Anterior cingulate cortex (tissue), 58 donors: ENCODE measurements at places on chromosomes 16 and 17.

- no peak for DNase-seq
Measured at GRCh38 chr17:9669551-9670008, 24.3 kb downstream of the USP43 start.

DNA sequence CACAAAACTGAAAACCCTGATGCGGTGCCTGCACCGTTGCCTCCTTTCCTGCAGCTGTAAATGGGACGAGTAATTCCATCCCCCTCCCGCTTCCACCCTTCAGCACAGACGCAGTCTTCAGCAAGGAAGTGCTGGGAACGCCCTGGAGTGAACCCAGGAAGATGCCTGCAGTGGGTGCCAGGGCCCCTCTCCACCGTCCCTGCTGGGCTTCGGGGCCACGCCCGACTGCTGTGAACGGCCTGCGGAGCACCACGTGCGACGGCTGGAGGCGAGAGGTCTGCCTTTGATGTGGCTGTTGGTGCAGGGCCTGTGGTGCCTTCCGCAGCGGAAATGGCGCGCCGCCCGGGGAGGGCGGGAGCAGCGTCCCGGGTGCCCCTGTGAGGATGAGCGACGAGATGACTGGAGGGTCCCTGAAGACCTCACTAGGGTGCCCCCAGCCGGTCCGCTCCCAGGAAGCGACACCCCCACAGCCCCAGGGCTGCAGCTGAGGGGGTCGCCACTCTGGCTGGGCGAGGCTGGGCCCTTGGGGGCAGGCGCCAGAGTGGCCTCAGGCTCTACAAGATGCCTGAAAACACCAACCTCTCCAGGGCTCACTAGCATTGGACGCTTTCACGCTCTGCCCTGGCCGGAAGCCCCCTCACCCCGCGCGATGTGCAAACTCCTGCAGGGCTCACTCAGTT, 749 bp upstream of the MC1R start:
- DNase-seq, result no peak

GRCh38 chr17:35345445-35345925, 27.9 kb downstream of the SLFN11 start:
- no peak for DNase-seq

- DNase-seq, result no peak
Measured at GRCh38 chr16:17177959-17178905, 292.5 kb downstream of the XYLT1 start.

GRCh38 chr16:88453217-88453531, at the start of gene ZFPM1:
Gene ZFPM1 (plus strand): TSS chr16:88453280. CDS start chr16:88453639, 359 bp downstream.
- no peak for DNase-seq

- no peak for DNase-seq
Measured at GRCh38 chr17:64004903-64005733, 7.0 kb downstream of the PRR29 start.

DNA sequence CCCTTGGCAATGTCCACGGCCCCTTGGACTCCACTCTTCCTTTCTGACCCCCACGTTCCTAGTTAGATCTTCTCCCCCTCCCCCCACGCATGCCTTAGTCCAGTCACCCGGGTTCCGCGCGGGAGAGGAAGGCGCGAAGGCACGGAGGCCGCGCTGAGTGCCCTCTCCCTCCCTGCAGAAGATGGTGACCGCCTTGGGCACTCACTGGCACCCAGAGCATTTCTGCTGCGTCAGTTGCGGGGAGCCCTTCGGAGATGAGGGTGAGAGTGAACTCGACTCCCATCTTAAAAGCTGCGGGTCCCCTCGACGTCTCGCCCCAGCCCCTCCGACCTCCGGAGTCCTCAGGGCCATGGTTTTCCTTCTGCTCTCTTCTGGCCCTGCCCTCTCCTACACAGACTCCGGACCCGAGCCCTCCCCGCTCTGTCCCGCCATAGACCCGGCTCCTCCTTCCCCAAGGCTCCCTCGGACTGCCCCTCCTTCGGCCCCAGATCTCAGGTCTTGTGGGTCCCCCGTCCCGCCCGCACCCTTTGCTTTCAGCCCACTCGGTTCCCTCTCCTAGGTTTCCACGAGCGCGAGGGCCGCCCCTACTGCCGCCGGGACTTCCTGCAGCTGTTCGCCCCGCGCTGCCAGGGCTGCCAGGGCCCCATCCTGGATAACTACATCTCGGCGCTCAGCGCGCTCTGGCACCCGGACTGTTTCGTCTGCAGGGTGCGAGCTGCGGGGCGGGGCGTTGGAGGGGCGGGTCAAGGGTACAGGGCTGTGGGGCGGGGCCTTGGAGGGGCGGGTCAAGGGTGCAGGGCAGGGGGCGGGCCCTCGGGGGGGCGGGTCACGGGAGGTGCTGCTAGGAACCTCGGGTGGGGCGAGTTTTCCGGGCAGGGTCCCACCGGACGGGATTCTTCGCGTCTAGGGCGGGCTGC, 4.6 kb downstream of the TGFB1I1 start:
- peak; percentile 42 for DNase-seq

- DNase-seq, result no peak
Measured at GRCh38 chr17:14161419-14161818, 75.2 kb downstream of the CDRT15 start.

DNA sequence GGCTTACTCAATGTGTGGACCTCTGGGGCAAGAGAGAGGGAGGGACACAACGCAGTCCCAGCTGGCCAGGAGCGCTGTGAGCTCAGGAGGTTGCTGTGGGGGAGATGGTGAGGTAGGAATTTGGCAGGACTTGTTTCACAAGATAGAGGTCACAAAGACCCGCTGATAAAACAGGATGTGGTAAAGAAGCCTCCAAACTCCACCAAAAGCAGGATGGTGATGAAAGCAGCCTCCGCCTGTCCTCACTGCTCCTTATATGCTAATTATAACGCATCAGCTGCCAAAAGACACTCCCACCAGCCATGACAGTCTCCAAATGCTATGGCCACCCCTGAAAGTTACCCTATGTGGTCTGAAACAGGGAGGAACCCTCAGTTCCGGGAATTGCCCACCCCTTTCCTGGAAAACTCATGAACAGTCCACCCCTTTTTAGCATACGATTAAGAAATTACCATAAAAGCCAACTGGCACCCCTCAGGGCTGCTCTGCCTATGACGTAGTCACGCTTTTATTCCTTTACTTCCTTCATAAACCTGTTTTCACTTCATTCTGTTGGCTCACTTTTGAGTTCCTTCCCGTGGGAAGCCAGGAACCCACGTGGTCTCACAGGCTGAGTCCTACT, 5.3 kb upstream of the EIF4A3 start:
- no peak for DNase-seq

- DNase-seq, result no peak
Measured at GRCh38 chr17:79473111-79473875, 137.6 kb downstream of the RBFOX3 start.

- DNase-seq, result no peak
Measured at GRCh38 chr16:23920899-23921298, 85.1 kb downstream of the PRKCB start.

- DNase-seq, result no peak
Measured at GRCh38 chr17:7380855-7381683, at the start of gene TNK1. Gene TNK1 (plus strand): TSS chr17:7381089. CDS start chr17:7382927, 1,838 bp downstream.

GRCh38 chr17:4948931-4949320, 596 bp upstream of the PFN1 start:
- peak; percentile 83 for DNase-seq

DNA sequence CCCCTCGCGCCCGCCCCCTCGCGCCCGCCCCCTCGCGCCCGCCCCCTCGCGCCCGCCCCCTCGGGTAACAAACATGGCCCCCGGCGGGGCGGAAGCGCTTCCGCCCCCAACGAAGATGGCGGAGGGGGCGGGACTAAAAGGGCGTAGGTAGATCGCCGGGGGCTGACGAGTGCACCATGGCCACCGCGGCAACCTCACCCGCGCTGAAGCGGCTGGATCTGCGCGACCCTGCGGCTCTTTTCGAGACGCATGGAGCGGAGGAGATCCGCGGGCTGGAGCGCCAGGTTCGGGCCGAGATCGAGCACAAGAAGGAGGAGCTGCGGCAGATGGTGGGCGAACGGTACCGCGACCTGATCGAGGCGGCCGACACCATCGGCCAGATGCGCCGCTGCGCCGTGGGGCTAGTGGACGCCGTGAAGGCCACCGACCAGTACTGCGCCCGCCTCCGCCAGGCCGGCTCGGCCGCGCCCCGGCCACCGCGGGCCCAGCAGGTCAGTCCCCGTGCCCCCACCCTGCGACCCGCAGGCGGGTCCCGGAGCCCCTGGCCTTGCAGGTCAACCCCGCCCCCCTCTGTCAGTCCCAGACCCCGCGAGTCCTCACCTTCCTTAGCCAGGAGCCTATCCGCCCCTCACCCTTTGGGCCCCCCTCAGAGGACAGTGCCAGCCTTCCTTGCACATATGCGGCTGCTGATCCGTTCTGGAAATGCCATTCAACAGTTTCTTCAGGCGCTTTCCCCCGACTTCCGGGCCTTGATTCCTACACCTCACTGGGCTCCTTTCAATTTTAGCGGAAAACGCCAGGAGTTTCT, at the start of gene COG1:
TSS of gene COG1 (plus strand) at position 162 of the 808 bp plus-strand sequence. CDS start at position 177, 15 bp downstream.
- DNase-seq, result peak; percentile 80

DNA sequence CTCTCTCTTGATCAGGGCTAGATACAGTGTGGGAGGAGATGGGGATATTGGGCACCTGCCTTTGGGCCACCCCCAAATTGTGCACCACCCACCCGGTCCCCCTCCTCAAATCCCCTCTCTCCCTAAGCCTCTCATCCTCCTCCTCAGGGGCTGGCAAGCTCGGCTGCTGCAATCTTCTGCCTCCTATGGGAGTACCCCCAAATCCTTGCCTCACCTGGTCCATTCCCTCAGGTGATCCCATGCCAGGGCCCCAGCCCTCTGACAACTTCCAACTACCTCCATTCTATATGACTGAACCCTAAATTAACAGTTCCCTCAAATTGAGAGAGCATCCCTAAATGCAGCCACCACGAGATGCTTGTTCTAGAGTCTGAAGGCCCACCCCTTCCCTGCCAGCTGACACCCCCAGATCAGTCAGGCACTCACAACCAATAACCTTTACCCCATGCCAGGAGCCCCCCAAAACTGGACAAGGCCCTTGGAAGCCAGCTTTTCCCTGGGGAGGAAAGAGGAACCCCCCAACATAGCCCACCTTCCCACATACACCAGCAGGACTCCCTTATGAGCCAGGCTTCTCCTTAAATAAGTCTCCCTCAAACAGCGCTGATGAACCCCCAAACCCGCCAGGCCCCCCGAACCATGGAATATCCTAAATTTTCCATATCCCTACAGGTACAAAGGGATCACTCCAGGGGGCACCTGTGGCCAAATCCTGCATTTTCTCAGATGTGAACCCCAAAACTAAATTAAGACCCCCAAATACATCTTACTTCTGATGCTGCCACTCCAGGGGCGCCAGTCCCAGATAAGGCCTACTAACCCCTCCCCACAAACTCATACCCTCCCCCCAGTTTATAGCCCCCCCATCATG, 3.2 kb downstream of the DLG4 start:
- DNase-seq, result no peak

DNA sequence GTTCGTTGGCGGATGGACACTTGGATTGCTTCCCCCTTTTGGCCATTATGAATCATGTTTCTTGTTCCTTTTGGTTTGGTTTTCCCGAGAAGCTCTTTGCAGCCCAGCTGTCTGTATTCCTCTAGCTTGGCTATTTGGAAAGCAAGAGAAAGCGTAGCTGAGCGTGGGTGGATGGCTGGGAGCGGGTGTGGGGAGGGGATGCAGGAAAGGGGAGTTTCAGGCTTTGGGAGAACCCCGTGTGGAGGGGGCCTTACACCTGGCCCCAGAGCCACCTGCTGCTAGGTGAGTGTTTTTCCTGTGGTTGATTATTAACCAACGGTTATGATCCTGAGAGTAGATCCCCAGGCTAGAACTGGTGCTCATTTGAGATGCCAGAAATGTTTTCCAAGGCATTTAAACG, 103.7 kb downstream of the RAP1GAP2 start:
- peak; percentile 17 for DNase-seq

GRCh38 chr16:81696166-81696960, 82.7 kb upstream of the PLCG2 start:
- no peak for DNase-seq

DNA sequence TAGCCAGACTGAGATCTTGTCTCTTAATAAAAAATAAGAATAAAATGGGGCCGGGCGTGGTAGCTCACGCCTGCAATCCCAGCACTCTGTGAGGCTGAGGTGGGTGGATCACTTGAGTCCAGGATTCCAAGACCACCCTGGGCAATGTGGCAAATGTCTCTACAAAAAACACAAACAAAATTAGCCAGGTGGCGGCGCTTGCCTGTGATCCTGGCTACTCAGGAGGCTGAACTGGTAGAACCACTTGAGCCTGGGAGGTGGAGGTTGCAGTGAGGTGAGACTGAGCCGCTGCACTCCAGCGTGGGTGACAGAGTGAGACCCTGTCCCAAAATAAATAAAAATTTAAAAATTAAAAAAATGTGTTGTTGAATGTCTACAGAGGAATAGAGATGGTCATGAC, 2.9 kb upstream of the DEF8 start:
- no peak for DNase-seq

- DNase-seq, result no peak
Measured at GRCh38 chr17:17395885-17396284, 80.9 kb upstream of the MED9 start.

DNA sequence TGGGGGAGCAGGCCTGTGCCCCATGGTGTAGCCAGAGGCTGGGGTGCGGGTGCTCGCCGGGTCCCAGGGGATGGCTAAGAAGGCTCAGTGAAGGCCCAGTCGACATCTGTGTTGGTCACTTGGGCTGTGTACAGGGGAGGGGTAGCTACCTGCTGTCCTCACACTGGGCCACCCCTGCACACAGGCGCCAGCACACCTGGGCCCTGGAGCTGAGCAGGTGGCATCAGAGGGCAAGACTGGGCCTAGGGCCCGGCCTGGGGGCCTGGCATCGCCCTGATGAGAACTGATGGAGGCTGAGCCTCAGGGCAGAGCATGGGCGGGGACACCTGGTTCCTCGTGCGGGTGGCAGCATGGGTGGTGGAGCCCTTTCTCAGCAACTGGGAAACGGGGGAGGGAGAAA, 870 bp upstream of the CTRB2 start:
- DNase-seq, result no peak

- DNase-seq, result no peak
Measured at GRCh38 chr17:18987862-18988545, 16.6 kb downstream of the FAM83G start.

DNA sequence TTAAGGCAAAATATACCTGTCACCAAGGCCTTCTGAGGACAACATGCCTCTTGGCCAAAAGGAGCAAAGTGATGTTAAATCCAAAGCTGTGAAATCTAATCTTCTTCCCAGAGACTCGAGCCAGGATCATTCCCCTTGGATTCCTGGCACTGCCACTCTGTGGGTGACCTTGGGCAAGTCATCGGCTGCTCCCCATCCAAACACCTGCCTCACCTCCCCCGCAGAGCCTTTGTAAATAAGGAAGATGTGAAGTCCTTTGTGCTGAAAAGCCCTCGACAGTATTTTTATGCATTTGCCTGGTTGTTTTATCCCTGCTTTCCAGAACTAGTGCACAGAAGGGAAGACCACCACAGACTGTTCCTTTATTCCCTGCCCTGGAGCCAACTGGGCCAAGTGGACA, 5.4 kb upstream of the CEP295NL start:
- no peak for DNase-seq

DNA sequence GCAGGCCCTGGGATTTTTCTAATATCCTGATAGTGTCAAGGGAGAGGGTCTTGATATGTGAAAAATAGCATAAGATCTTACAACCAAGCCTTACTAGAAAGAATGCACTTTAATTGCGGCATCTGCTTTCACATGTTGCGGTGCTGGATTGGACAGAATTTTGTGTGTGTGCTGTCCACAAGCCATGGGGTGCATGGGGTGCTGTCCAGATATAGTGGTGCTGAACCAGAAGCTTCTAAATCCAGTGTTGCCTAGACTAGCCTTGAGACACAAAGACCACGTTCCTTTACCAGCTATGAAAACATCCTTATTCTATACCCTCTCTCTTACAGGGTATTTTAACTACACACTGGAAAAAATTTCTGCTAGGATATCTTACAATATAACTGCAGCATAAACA, 244.0 kb downstream of the TMEM114 start:
- no peak for DNase-seq
